ENCODE measurements at places on chromosomes 7 and 10.

- no peak for DNase-seq
Measured at GRCh38 chr7:80646083-80646865, 7.8 kb downstream of the CD36 start.

- DNase-seq, result no peak
Measured at GRCh38 chr10:127157506-127158200, 38.7 kb downstream of the INSYN2A start.

GRCh38 chr7:2120251-2120660 is 112.5 kb downstream of the MAD1L1 start:
- DNase-seq, result no peak

GRCh38 chr10:30158325-30158960 is 99.1 kb upstream of the JCAD start:
- no peak for DNase-seq

DNA sequence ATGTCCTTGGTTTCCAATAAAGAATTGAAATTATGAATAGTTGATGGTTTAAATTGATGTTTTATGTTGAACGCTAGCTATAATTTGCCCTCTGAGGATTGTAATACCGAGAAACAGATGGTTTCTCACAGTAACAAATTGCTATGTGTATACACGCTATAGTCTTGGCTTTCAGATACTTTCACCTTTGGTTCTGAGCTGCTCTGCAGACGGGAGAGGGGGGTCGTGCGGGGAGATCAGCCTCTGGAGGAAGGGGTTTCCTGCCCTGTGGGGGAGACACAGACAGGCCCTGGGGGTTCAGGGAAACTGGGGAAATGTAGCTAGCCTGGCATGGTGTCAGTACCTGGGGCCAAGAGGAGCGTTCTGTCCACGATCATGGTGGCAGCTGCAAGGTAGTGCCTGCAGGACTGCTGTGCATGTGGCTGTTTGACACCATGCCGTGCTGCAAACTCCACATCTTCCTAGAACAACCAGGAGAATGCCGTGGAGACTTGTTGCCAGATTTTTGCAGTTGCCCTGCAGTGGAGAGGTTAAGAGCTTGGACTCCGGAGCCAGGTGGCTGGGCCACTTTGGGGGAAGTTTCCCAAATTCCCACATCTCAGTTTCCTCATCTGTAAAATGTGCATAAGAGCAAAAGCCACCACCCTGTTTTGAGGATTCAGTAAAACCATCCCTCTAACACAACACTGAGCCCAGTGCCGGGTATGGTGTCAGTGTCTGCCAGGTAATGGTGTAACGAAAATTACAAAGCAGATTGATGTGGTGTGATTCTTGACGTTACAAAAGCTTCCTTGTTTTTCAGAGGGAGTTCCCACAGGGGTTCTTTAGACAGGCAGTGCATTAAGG is 167.9 kb downstream of the CUX1 start:
- DNase-seq, result no peak

- DNase-seq, result no peak
Measured at GRCh38 chr10:126749015-126749655, 78.6 kb upstream of the C10orf90 start.

DNA sequence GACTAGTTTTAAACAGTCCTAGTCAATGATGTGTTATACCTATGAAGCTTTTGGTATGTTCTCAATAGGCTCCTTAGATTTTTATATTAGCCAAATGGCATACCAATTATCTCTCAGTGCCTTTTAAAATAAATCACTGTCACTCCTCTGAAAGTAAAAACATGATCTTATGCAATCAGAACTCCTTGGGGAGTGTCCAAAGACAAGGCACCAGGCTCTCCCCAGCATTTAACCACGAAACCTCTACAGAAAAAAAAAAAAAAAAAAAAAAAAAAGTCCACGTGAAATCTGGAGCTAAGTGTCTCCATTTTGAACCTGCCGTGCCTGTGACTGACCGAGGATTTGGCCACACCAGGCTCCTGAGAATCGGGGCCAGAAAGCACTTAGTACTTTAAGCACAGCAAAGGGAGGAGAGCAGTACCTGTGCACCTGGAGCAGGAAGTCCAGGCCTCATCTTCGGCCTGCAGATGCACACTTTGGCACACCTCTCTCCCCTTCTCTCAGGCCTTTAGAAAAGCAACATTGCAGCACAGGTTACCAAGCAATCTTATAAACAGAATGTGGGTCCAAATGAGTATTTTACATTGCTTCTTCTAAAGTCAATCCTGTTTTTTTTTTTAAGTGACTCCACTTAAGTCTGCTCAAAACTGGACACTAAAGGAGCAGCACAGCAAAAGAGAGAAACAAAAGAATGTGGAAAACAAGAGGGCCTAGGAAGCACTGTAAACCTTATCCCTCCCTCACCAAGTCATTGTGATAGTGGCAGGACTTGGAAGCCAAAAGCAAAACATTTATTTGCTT is 1.5 kb downstream of the FAM13C start:
- DNase-seq, result no peak

DNA sequence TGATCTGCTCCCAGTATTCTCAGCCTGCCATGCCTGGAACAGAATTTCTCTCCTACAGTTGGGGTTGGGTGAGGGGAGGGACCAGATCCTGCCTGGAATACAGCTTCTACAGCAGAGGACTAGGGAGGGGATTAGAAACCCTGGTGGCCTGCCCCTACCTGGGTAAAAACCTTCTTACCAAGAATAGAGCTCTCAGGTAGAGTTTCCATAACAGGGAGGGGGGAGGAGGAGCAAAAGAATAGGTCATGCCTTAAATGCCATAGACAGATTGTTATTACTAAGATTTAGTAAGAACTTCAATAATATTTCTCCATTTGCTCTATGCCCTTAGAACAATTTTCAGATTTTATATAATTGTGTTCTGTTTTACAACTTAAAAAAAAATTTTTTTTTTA is 33.5 kb upstream of the TSPAN33 start:
- no peak for DNase-seq

DNA sequence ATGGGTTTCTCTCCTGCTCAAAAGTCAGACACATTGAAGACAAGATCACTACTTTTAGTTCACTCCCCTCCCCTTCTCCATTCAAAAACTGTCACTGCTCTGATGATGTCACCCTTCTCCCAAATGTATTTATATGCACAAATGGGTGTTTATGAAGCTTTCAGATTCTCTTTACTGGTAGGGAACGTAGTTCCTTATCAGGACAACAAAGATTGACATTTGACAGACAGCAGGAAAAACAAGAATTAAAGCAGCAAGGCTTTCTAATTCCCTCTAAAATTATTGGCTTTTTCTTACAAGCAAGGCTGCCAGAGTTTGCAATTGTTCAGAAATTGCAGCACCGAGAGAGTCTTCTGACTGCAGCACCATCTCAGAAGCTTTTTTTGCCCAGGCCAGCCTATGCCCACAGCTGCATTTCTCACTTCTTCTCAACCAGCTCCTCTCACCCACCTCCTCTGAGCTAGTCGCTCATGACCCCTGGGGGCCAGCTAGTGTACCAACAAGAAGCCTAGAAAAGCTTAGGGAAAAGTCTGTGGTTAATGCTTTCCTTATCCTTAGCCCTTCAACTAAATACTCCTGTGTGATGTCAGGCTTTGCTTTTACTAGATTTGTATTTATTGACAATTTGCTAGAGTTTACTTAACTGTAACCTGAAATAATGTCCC is 265.1 kb downstream of the HTR7 start:
- DNase-seq, result no peak

- DNase-seq, result no peak
Measured at GRCh38 chr7:369476-370258, 79.7 kb downstream of the FOXL3 start.

DNA sequence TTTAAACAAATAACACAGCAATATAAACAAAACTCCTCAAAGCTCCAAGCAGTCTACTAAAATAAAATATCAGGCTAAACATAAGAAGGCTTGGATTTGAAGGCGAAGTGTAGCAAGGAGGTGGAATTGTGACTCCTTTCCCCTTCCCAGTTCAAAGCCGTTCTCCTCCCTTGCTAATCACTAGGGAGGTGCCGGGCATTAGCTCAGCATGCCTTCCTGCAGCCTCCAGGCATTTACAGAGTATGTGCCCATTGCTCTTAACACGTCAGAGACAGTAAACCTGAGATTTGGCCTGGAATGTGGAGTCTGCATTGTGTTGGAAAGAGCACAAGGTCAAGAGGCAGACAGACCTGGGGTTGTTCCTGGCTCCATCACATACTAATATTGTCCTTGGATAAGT is 15.6 kb downstream of the CNNM1 start:
- DNase-seq, result no peak

GRCh38 chr7:113464096-113464855 is 345.9 kb upstream of the SMIM30 start:
- DNase-seq, result no peak

GRCh38 chr7:141609576-141609975 is 58.4 kb downstream of the AGK start:
- no peak for DNase-seq

DNA sequence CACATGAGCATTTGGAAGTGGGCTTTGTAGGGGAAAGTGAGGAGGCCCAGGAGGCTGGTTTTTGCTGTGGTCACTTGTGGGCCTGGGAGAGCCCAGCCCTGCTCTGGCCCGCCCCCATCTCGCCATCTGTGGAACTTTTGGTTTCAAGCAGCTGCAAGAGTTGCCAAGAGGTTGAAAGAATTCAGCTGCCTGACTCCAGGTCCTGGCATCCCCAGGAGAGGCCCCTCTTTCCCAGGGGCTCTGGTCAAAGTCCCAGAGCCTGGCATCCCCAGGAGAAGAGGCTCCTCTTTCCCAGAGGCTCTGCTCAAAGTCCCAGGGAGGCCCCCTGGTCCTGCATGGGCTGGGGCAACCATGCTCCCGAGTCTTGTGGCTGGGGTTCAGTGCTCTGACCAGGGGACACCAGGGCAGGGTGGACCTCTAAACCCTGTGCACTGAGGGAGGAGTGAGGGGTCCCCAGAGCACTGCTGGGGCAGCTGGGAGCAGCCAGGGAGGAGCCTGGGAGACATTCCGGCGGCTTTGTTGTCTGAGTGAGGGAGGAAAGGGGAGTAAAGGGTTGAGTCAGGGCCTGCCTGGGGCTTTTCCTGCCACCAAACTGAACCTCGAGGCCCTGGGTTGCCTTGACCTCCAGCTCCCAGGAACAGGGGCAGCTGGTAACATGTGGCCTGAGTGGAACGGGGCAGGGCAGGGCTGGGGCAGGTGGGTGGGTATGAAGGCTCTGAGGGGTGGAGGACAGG is 27.7 kb upstream of the CSGALNACT2 start:
- no peak for DNase-seq

GRCh38 chr10:97822261-97822687 is 27.4 kb upstream of the GOLGA7B start:
- DNase-seq, result no peak

GRCh38 chr7:40331915-40332314 is 197.1 kb downstream of the SUGCT start:
- DNase-seq, result no peak

DNA sequence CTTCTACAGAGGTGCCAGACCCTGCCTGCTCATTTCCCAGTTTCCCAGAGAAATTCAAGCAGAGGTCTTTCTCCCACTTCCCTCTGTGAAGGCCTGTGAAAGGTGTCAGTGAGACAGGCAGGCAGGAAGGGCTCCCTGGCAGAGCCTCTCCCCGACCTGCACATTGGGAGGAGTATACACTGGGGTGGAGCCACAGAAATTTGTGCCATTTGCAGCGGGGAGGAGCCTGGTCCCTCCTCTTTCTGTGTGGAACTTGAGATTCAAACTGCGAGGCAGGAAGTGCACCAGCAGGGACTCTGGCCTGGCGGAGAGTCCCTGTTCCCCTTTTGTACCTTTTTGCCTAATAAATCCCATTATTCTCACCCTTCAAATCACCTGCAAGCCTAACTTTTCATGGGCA is 54.6 kb upstream of the OPN4 start:
- DNase-seq, result no peak

- no peak for DNase-seq
Measured at GRCh38 chr7:15967551-15967950, 281.1 kb upstream of the MEOX2 start.

DNA sequence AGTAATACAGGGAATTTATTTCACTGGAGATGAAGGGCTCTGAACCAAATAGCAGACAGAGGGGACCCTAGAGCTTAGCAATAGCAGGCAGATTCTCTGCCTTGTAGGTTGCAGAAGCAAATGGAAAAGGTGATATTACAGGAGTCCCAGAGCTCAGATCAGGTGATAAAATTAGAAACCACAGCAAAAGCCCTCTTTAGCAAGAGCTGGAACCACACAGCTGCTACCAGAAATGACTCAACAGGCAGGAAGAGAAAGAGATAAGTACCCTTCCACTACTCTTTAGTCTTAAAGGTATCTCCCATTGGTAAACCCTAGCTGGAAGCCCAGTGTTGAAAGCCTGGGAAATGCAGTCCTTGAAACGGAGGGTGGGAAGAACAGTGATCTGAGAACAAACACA is 535.6 kb upstream of the GHITM start:
- no peak for DNase-seq

- no peak for DNase-seq
Measured at GRCh38 chr10:117139581-117140524, 1.8 kb upstream of the VAX1 start.

DNA sequence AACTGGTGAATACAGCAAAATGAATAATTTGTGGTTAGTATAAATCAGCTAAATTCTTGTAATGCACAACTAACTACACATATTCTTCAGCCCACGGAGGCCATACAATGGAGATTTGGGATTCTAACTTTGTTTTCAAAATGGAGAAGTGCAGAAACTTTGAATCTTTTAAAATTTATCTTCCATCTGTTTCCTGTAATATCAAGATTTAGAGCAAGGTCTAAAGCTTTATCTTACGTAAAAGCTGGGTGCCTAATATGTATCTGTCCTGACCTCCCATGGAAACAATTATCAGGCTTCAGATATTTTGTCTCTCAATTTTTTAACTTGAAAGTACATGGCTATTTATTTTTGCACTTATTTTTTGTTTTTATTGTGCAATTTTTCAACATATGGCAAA is 5.0 kb upstream of the AHR start:
- DNase-seq, result no peak

DNA sequence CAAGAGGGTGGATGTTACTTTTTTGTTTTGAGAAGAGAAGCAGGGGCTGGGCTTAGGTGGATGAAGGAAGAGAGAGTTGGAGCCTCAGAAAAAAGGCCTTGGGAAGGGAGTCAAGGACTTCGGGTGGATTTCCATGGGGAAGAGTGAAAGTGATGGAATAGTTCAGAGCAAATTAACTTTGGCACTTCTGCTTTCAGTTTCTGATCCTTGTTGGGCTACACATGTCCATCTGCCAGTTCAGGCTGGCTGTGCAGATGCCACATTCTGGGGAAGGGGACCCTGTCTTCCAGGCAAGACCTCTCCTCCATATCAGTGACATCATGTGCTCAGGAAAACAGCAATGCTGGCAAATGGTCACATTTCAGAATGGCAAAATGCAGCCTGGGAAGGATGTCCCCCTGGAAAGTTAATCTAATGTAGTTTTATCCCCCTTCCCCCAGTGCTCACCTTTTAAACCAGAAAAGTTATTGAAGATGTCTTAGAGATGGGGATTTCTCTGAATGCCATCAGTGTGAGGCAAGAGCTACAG is 86.0 kb downstream of the WDFY4 start:
- no peak for DNase-seq

DNA sequence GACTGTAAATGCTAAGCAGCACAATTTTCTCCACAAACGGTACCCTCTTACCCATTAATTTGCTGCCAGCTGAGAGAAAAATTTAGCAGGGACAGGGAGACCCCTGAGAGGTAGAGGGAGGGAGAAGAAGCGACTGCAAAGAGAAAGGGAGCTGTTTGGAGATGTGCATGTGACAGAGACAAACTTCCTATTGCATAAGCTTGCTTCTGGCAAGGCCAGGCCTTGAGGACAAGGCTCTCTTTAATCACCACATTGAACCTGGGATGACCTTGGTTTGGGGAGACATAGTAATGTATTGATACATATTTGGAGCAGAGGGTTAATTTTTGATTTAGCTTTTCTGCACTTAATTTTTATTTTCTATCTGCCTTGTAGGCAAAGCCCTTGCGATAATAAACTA is 31.1 kb upstream of the HIBADH start:
- no peak for DNase-seq

GRCh38 chr10:51233337-51234100 is 159.2 kb downstream of the PRKG1 start:
- no peak for DNase-seq

Measured in NCI-H187 treated with DMSO at 0.1 percent for 48 hours (cell line).